Muscle of leg (tissue), 16 donors: ENCODE measurements at places on chromosomes 16 and 17. TPM values are rescaled to one million over a fixed set of nuclear protein-coding genes. Genes with fewer than 3 reads are reported as not detected.

WFIKKN1 gene
- 0.33 TPM for polyA plus RNA-seq

PLCG2 gene
- polyA plus RNA-seq = 5.4 TPM

KRT24 gene
- not detected for polyA plus RNA-seq

LGALS9B gene
- not detected for polyA plus RNA-seq

CAPN15 gene
- polyA plus RNA-seq = 20.0 TPM

CES5A gene
- not detected for polyA plus RNA-seq

DNA sequence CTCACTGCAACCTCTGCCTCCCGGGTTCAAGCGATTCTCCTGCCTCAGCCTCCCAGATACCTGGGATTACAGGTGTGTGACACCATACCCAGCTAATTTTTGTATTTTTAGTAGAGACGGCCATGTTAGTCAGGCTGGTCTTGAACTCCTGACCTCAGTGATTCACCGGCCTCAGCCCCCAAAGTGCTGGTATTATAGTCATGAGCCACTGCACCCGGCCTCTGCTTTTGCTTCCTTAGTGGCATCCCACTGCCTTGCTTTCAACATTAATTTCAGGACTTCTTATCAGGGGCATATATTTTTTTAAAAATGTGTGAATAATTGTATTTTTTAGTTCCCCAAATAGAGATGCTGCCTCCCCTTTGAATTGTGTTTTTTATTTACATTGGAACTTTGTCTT, 98.8 kb downstream of the SYCE1L start:
- H3K27ac ChIP-seq = no peak overlapping the region
- H3K4me3 ChIP-seq = no peak overlapping the region
- H3K4me1 ChIP-seq = no peaks in the 10 kb centered on the region
- H3K36me3 ChIP-seq = no peaks in the 10 kb centered on the region

- H3K36me3 ChIP-seq = no peaks in the 10 kb centered on the region
- peaks cover 2% of the 10 kb centered on the region for H3K4me1 ChIP-seq
- no peaks in the 10 kb centered on the region for H3K27me3 ChIP-seq
These were observed 372.7 kb downstream of the SLC39A11 start for GRCh38 chr17:72719578-72720493.

- peaks cover 6% of the 10 kb centered on the region for H3K4me1 ChIP-seq
- H3K27me3 ChIP-seq = no peaks in the 10 kb centered on the region
- DNase-seq = peak; percentile 38
- no peak overlapping the region for H3K4me3 ChIP-seq
- no peaks in the 10 kb centered on the region for H3K36me3 ChIP-seq
These were observed 207.9 kb downstream of the TANC2 start for GRCh38 chr17:63173903-63174302.

GRCh38 chr17:77880711-77881450, 77.6 kb upstream of the TNRC6C start:
- peaks cover 11% of the 10 kb centered on the region for H3K27me3 ChIP-seq
- DNase-seq = no peak
- no peak overlapping the region for H3K4me3 ChIP-seq
- H3K27ac ChIP-seq = peak overlapping the region; percentile 58

- no peak for DNase-seq
- no peaks in the 10 kb centered on the region for H3K27me3 ChIP-seq
- H3K4me3 ChIP-seq = no peak overlapping the region
- H3K27ac ChIP-seq = no peak overlapping the region
- no peaks in the 10 kb centered on the region for H3K36me3 ChIP-seq
These were observed 38.2 kb downstream of the USP32 start for GRCh38 chr17:60353773-60354172.

DNA sequence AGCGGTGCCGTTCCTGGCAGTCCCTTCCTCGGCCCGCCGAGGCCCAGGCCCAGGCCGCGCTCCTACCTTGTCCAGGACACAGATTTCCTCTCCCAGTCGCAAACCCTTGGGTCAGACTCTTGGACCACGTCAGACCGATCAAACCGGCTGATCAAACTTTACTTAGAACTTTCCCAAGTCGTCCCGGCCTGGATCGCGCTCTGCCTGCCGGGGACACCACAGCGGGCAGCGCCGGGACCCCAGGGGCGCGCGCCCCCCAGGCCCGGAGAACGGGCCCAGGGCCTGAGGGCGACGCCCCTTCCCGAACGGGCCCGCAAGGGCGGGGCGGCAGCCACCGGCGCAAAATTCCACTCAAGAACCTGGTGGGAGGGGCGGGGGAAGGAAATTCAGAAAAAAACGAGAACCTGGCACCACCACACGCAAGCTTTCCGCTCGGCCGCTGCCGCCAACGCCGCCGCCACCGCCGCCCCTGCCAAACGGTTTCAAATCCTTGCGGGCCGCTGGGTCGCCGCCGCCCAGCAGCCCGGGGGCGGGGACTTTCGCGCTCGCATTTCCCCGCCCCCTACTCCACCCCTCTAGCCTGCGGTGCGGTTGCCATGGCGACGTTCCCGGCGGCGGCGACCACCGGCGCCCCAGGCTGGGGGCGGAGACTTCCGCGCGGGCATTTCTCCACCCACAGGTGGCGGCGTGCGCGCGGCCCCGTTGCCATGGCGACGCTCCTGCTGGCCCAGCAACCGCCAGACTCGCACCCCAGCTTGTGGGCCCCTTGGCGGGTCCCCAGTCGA, at the start of gene CEP112:
Gene CEP112, minus strand, starts transcription at position 541 of the 785 bp plus-strand sequence.
- H3K4me1 ChIP-seq = peaks cover 12% of the 10 kb centered on the region
- peak within 1 kb of the TSS; percentile 92 for H3K27ac ChIP-seq
- no peaks in the 10 kb centered on the region for H3K27me3 ChIP-seq
- peak within 1 kb of the TSS; percentile 82 for H3K4me3 ChIP-seq
- peak; percentile 86 for DNase-seq

DNA sequence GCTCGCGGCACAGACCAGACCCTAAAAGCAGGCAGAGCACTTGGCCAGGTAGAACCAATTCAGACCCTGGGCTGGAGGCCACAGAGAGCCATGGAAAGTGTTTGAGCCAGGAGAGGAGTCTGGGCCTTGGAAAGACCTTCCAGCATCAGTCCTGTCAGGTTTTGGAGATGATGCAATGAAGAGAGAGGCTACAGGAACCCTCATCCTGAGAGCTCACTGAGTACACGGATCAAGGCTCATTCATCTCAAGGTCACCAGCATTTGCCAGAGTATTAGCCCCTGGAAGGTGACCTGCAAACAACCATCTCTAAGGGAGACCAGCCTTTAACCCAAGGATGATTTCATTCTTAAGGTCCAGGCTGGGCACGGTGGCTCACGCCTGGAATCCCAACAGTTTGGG, 27.8 kb downstream of the TLE7 start:
- H3K4me1 ChIP-seq = no peaks in the 10 kb centered on the region
- H3K36me3 ChIP-seq = no peaks in the 10 kb centered on the region
- peaks cover 5% of the 10 kb centered on the region for H3K27me3 ChIP-seq
- H3K4me3 ChIP-seq = no peak overlapping the region
- no peak for DNase-seq
- no peak overlapping the region for H3K27ac ChIP-seq

DNA sequence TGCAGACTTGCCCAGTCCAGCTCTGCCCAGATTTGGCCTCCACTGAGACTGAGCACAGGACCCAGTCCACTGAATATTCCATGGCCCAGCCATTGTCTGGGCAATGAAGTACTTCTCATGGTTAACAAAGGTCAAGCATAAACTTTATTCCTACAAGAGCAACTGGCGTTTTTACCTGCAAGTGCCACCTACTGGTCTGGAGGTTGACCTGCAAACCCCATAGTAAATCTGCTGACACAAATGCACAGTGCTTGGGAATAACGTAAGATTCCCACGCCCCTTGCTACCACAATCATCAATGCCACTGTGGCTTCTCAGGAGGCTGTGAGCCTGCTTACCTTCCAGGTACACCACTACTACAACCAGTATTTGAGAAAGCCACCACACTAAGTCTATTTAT, 170.2 kb downstream of the CEP112 start:
- H3K36me3 ChIP-seq = peaks cover 12% of the 10 kb centered on the region
- no peaks in the 10 kb centered on the region for H3K27me3 ChIP-seq
- no peaks in the 10 kb centered on the region for H3K4me1 ChIP-seq
- DNase-seq = no peak

- H3K27me3 ChIP-seq = no peaks in the 10 kb centered on the region
- no peak for DNase-seq
- peaks cover 34% of the 10 kb centered on the region for H3K4me1 ChIP-seq
- H3K36me3 ChIP-seq = peaks cover 56% of the 10 kb centered on the region
These were observed at the start of gene EME2 for GRCh38 chr16:1772362-1772907. EME2 (plus strand) TSS chr16:1772810; CDS start chr16:1773228, 418 bp downstream.

DNA sequence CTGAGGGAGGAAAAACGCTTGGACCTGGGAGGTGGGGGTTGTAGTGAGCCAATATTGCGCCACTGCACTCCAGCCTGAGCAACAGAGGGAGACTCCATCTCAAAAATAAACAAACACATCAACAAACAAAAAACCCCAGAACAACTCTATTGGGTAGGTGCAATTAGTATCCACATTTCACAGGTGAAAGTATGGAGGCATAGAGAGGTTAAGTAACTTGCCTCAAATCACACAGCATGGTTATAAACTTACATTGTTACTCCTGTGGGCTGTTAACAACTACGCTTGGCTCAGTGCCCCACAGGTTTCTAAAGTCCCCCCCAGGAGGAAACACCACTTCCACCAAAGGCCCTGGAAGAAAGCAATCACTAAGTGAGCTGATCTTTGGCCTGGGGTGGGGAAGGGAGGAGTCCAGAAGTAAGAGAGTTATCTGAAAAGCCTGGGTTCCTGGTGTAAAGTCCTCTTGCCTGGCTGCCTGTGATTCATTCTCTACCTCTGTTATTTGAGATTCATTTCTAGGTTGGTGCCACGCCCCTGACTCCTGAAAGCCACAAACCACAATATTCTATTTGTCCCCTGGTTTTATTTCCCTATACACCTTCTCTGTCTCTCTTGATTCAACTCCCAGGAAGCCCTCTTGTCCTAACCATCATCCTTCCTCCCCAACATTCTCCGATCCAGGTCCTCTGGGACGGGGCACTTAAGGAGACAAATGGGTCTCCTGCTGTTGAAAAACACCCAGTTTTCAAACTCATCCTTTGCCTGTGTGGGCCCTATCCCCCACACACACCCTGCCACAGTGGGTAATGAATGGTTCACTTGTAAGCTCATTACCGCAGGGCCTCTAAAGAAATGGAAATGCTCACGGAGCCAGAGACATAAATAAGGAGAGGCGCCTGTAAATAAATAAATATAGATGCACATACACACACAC, 195.4 kb downstream of the XYLT1 start:
- H3K36me3 ChIP-seq = no peaks in the 10 kb centered on the region
- peaks cover 14% of the 10 kb centered on the region for H3K4me1 ChIP-seq
- no peak overlapping the region for H3K27ac ChIP-seq

- no peak overlapping the region for H3K4me3 ChIP-seq
- no peak overlapping the region for H3K27ac ChIP-seq
- DNase-seq = no peak
- no peaks in the 10 kb centered on the region for H3K27me3 ChIP-seq
- H3K36me3 ChIP-seq = peaks cover 18% of the 10 kb centered on the region
- H3K4me1 ChIP-seq = no peaks in the 10 kb centered on the region
These were observed 37.7 kb downstream of the TMEM204 start for GRCh38 chr16:1571012-1571671.

DNA sequence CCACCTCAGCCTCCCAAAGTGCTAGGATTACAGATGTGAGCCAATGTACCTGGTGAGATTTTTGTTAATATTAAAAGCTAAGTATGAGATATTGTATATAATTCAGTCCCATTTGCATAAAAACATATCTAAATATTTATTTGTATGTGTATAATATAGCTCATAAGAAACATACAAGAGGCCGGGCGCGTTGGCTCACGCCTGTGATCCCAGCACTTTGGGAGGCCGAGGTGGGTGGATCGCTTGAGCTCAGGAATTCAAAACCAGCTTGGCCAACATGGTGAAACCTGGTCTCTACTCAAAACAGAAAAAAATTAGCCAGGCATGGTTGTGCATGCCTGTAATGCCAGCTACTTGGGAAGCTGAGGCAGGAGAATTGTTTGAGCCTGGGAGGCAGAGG, 16.8 kb upstream of the BCO1 start:
- no peak overlapping the region for H3K27ac ChIP-seq
- DNase-seq = no peak
- no peaks in the 10 kb centered on the region for H3K4me1 ChIP-seq
- no peaks in the 10 kb centered on the region for H3K27me3 ChIP-seq
- no peak overlapping the region for H3K4me3 ChIP-seq

GRCh38 chr16:19928432-19928831, 43.8 kb upstream of the GPRC5B start:
- no peaks in the 10 kb centered on the region for H3K27me3 ChIP-seq
- H3K36me3 ChIP-seq = no peaks in the 10 kb centered on the region
- H3K4me3 ChIP-seq = no peak overlapping the region
- H3K27ac ChIP-seq = no peak overlapping the region
- H3K4me1 ChIP-seq = no peaks in the 10 kb centered on the region
- no peak for DNase-seq

DNA sequence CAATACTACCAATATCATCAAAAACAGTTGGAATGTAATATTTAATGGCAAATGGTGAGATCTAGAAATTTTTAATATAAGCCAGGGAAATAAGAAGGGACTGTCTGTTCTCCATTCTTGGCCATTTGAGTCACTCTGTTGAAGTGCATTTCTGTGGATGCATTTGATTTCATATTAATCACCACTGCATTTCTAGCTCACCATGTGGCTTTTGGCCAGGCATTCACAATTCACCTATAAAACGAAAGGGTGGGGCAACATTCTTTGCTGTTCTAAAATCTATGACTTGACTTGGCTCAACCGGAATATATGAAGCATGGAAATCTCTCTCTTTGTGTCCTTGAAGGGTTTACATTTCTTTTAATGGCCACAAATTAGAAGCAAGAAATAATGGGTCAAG, 483.0 kb downstream of the SLC39A11 start:
- H3K27me3 ChIP-seq = no peaks in the 10 kb centered on the region
- H3K36me3 ChIP-seq = no peaks in the 10 kb centered on the region
- H3K27ac ChIP-seq = no peak overlapping the region

GRCh38 chr16:4880006-4880580, 32.8 kb downstream of the UBN1 start:
- no peak for DNase-seq
- no peak overlapping the region for H3K4me3 ChIP-seq
- H3K27me3 ChIP-seq = no peaks in the 10 kb centered on the region
- no peak overlapping the region for H3K27ac ChIP-seq
- H3K4me1 ChIP-seq = peaks cover 10% of the 10 kb centered on the region

GRCh38 chr16:72012607-72013006, 4.1 kb downstream of the DHODH start:
- no peak overlapping the region for H3K4me3 ChIP-seq
- H3K36me3 ChIP-seq = peaks cover 45% of the 10 kb centered on the region
- no peak overlapping the region for H3K27ac ChIP-seq
- H3K4me1 ChIP-seq = peaks cover 12% of the 10 kb centered on the region

DNA sequence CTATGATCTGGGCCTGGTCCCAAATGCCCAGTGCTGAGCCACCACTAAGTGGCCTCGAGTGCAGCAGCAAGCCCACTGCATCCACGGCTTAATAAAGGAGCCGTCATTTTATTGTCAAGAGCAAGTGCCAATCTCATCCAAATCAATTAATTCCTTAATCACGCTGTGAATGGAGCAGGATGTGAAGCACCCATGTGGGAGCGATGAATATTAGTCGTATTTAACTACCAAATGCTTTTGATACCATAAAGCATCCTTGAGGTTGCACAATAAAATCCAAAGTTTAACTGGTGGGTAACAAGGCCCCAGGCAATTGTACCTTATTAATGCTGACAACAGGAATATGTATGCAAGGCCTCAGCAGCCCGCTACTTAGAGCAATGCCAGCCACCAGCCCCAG, 226.0 kb upstream of the C16orf82 start:
- no peak overlapping the region for H3K4me3 ChIP-seq
- H3K4me1 ChIP-seq = no peaks in the 10 kb centered on the region
